ENCODE measurements at places on chromosomes 16 and 17.

- no peak for DNase-seq
Measured at GRCh38 chr16:81567987-81568748, 123.6 kb downstream of the CMIP start.

DNA sequence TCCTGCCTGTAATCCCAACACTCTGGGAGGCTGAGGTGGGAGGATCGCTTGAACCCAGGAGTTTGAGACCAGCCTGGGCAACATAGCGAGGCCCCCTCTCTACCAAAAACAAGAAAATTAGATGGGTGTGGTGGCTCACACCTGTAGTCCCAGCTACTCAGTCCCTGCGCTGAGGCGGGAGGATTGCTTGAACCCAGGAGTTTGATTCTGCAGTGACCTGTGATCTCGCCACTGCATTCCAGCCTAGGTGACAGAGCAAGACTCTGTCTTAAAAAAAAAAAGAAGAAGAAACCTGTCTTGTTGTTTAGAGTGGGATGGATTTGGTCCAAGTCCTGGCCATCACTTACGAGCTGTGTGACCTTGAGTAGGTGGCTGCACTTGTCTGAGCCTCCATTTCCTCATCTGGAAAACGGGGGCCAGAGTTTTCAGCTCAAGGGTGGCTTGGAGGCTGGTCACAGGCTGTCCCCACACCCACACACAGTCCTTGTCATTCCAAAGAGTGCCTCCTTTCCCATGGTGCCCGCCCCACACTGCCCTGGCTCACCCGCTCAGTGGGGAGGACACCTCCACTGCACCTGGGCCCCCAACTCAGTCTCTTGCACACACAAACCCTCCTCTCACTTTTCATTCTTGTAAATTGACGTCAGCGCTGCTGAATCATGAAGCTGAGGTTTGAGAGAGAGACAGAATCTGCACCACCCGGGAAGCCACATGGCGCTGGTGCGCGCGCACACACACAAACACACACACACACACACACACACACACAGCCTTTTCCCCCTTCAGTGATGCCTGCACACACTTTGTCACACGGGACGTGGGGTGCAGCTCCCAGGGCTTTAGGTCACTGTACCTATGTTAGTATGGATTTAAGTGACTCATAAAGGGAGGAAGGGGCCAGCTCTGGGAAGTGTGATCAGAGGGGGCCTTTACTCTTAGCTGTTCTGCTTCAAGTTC lies 4.2 kb downstream of the SOCS1 start:
- peak; percentile 81 for DNase-seq

- DNase-seq = no peak
Measured at GRCh38 chr16:73054813-73055482, 7.0 kb upstream of the ZFHX3 start.

GRCh38 chr17:72572604-72573491 lies 452.0 kb downstream of the SOX9 start:
- no peak for DNase-seq

All from stimulated activated CD4-positive, alpha-beta T cell treated with anti-CD3 and anti-CD28 coated beads, Interleukin-2, amount 100 ng/mL, for 4 hours (primary cell).